Epithelial cell of proximal tubule (primary cell): ENCODE measurements at places on chromosomes 3 and 15.

GRCh38 chr3:57948080-57948671 is 60.0 kb upstream of the FLNB start:
- no peak for DNase-seq

- no peak for DNase-seq
These were observed 44.7 kb upstream of the C2CD4B start for GRCh38 chr15:62209821-62210220.

DNA sequence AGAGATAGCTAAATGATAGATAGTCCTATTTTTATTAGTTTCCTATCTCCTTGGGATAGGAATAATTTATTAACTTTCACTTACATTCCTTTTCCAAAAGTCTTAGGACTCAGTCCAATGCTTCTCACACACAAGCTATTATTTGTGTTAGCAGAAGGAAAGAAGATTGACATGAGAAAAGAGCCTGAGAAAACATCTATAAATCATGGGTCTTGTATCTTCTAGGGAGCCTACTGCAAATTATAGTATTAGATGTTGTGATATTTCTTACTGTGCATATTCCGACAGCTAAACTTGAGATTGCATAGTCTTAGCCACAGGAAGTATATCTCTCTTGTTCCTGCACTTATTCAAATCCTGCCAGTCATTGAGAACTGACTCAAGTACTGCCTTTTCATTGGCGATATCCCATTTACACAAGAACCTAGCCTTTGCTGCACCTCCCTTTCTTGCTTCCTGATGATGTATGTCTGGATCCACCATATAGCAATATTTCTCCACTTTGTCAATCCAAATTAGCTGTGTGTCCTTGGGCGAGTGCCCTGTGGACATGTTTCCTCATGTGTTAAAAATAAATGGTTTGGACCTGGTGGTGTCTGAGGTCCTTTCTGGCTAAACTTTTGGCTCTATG is 245.1 kb upstream of the LMCD1 start:
- no peak for DNase-seq

- no peak for DNase-seq
These were observed 675 bp downstream of the TSEN2 start for GRCh38 chr3:12484983-12485327.

- no peak for DNase-seq
These were observed 103.9 kb downstream of the SHQ1 start for GRCh38 chr3:72744330-72744729.

- DNase-seq, result no peak
These were observed 8.8 kb upstream of the FAM174B start for GRCh38 chr15:92664178-92664900.
